Urothelium cell line (cell line): ENCODE measurements at places on chromosomes 3 and 15.

DNA sequence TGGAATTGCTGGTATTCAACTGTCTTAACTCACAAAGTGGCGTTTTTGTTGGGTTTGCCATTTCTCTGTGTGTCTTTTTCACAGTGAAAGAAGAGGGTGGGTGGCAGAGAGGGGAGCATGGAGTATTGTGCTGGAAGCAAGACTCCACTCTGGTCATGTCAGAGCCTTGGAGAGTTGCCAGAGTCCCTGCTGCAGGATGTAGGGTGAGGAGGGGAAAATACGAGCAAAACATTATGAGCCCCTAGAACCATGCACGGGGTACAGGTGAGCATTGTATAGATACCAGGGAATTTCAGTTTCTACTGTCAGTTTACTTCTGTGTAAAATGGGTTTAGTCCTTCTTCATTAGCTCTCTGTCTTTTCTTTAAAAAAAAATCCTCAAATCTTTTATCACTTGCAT, 249.9 kb downstream of the CACNA2D3 start:
- DNase-seq: no peak

GRCh38 chr3:11140030-11140712, 14.1 kb upstream of the HRH1 start:
- DNase-seq: no peak

DNA sequence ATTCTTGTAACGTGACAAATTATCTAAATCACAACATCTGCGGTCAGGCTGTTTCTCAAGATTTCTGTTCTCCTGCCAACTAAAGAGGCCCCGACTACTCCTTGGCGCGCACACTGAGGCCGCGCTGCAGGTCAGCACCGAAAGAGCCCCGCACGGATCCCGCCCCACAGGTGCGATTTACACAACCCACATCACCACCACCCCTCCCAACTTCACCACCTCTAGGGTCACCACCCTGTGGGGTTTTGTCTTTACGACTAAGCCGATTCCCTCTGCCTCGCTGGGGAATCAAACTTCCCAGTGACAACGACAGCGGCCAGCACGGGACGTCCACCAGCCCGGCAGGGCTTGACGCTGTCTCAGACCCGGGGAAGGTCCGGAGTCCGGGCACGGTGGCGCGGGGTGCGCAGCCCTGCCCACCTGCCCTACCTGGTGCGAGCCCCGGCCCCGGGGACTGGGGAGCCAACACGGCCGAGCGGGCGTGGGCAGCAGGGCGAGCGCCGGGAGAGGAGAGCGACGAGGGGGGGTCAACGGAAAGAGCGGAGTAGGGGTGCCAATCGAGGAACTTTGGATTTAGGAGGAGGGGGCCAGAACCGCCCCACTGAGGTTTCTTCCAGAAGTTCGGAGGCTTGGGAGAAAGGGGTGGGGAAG, 764 bp downstream of the UACA start:
- peak; percentile 48 for DNase-seq

- DNase-seq: peak; percentile 46
These were observed 33.5 kb downstream of the BCL2L10 start for GRCh38 chr15:52078876-52079700.

DNA sequence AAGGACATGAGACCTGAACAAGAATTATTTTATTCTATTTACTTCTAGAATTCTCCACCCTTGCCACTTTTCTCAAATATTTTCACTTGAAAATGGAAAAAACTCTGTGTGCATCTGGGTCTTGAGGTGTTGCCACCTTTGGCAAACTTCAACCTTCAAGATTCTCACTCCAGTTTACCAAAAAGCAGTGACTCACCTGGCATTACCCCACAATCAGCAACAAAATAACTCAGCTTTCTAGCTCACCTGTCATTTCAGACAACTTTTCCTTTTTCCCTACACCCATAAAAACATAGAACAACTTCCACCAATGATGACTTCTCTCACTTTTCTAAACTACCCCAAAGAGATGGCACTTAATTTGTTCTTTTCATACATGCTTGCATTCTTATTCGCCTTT, 115.8 kb downstream of the DUT start:
- DNase-seq: no peak

DNA sequence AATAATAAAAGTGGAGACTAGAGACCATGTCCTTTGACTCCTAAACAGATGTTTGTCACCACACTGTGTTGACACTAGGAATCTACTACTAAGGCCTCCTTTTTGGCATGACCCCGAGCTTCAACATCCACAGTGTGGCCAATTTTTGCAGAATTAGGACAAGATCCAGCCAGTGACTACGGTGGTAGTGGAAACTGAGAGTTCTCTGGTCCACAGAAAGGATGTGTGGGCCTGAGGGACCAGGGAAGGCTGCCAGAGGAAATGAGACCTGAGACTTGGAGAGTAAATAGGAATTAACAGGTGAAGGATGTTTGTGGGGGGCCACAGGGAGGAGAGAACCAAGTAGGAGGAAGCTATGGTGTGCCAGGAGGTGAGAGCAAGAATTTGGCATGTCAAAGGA, 122.7 kb downstream of the CHCHD6 start:
- no peak for DNase-seq

- no peak for DNase-seq
These were observed 2.0 kb upstream of the GALK2 start for GRCh38 chr15:49168016-49168415.

DNA sequence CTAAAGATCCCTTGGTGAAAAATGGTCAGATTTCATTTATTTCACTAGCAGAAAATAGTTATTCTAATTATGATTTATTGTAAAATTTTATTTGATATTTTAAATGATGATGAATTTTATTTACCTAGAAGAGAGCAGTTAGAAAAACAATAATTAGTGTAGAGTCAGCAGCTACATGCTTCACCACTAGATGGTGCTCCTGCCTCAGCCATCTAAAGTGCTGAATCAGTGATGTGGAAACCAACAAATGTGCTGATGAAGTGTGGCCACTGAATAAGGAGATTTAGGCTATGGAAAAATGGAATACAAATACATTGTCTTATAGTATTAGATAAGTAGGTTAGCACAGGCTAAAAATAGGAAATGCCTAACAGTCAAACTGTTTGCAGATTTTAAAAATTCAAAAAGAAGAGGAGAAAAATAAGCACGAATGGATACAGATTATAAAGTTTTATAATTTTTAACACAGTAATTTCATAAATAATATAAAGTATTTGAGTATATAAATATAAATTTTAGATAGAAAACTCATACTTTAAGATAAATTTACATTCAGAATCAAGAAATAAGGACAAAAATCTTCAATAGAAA, 109.8 kb downstream of the PPP2R3A start:
- peak; percentile 29 for DNase-seq

DNA sequence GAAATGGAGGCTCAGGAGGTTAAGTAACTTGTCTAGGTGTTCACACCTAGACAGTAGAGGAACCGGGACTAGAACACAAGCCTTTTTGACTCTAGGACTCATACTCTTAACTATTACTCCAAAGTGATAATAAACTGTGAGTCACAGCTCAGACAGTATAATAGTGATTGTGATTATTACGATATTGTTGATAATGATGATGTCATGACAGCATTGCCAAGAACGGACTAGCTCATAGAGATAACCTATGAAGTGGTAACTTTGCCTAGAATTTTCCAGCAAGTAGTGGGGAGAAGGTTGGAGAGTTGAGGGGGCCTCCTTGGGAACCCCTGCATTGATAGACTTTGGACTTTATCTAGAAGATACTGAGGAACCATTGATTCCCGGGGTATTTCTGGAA, 34.0 kb downstream of the STARD5 start:
- no peak for DNase-seq

- no peak for DNase-seq
These were observed 57.0 kb upstream of the ZNF148 start for GRCh38 chr3:125431912-125432790.

GRCh38 chr15:89790206-89790605, 14.1 kb downstream of the MESP2 start:
- DNase-seq: no peak

- no peak for DNase-seq
These were observed 37.3 kb downstream of the RARB start for GRCh38 chr3:25465266-25465860.

DNA sequence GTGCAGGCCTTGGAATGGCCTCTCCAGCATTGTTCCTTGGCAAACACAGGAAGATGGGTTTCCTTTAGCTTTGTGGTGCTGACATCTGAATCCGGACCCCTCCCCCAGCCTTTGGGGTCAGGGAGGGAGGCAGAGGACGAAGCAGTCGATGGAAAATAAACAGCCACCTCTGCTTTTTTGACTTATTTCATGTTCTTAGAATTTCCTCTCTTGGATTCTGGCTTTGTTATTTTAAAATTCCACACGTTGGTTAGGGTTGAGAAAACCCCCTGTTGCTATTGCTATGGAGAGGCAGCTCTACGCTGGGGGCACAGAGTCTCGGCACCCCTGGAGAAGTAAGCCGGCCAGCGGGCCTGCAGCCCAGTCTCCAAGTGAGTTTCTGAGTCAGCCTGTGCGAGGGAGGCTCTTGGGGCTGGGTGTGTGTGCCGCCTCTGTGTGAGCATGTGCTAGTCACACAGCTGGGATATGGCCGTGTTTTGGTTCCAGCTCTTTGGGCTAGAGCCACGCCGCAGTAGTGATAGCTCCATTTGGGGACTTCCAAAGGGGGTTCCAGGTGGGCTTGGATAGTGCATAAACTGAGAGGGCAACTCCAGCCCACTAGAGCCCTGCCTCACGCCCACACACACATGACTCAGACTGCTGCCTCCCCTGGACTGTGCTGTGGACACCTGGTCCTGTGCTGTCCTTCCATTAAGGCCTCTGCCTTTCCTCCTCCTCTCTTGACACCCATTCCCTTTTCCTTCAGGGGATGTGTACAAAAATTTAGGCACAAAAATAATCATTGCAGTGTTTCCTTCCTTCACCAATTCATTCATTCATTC, 58.8 kb downstream of the AMOTL2 start:
- DNase-seq: no peak

DNA sequence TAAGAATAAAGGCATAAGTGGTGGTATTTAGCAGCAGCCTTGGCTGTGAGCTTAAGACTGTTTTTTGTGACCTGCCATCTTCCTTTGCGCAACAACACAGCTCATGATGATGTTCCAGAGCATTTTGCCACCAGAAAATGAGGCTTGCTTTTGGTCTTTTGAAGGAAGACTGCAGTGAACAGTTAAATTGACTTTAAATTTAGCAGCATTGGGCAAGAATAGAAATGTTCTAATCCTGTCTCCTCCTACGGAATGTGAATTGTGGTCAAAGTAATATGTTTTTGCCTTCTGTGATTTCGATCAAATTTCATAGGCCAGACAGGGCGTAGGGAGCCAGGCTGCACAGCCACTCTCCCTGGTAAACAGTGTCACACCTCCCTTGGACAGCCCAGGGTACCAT, 460.7 kb upstream of the RASGRP1 start:
- DNase-seq: no peak

GRCh38 chr15:78067328-78068228, 9.9 kb downstream of the TBC1D2B start:
- DNase-seq: no peak

DNA sequence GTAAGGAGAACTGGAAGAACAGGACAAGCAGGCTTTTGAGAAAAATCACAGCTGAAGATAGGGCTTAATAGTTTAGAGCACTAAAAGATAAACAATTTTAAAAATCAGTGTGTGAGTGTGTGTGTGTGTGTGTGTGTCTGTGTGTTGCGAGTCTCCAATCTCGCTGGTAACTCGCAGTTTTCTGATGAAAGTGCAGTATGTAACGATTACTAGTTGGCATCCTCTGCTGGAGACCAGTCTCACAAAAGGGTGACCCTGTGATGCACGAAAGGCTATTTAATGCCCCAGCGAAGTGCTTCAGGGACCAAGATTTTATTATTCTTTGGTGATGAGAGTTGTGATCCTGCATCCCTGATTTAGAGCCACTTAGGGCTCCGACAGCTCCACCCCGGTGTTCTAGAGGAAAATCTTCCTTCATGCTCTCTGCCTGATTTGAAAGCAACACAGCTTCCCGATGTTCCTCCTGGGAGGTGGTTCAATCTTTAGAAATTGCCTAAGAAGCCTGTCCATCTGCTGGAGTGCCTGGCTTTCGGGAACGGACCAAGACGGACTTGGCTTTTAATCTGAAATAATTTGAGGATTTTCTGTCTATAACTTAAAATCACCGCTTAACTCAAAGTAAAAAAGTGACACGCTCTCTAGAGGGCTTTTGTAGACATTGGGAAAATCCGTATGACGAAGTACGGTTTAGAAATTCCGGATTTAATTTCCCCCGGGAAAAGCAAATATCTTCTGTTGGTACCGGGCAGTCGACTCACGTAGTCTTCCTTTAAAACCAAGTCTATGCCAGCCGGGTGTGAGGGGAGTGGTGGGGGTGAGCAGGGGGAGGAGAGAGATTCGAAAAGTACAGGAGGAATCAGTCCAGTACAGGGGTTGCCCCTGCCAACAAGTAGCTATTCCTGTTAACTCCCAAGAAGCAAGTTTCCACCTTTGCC, 1.1 kb upstream of the ALCAM start:
- DNase-seq: peak; percentile 64

DNA sequence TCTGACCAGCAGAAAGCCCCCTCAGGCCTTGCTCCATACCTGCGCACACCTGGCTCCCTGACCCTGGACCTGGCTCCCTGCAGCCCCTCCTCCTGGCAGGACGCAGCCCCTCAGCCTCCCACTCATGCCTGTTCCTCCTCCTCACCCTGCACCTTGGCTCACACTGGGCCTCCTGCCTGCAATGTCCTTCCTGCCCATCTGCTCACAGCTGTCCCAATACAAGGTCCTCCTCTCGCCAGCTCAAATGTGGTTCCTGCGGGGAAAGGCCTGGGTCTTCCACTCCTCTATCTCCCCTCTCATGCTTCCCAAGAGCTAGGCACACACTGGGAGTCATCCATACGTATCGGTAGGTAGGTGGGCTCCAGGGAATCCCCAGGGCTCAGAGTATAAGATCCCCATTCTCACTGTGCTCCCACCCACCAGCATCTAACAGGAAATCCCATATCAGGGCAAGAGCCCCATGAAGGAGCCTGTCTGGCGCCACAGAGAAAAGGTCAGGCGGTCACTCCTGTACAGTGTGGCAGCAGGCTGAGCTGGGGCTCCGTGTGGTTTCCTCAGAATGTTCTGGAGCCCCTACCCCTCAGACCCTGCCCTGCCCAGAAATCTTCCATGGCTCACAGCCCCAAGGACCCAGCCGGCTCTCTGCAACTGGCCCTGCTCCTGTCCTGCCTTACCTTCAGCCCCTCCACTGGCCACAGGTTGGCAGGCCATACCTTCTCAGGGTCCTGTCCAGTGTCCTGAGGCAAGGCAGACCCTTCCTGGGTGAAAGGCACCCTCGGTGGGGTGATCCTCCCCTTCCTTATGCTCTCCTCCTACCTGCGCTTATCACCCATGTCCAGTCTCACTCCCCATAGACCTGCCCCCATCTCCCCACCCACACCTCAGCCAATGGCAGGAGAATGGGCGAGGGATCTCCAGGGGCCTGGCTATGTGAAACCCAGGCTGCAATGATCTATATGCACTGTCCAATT, 10.9 kb downstream of the PLCD1 start:
- DNase-seq: no peak
